CD4-positive, CD25-positive, alpha-beta regulatory T cell (primary cell): ENCODE measurements at places on chromosomes 1 and 21. TPM values are rescaled to one million over a fixed set of nuclear protein-coding genes. Genes with fewer than 3 reads are reported as not detected.

C1orf198 gene
- 5.3 TPM for polyA plus RNA-seq

ERVH48-1 gene
- not detected for polyA plus RNA-seq

PPIH gene
- polyA plus RNA-seq, result 61.8 TPM

SLC1A7 gene
- not detected for polyA plus RNA-seq

TTC22 gene
- polyA plus RNA-seq, result 6.5 TPM

- DNase-seq, result no peak
Measured at GRCh38 chr1:2232255-2232915, 4.3 kb downstream of the SKI start.

DNA sequence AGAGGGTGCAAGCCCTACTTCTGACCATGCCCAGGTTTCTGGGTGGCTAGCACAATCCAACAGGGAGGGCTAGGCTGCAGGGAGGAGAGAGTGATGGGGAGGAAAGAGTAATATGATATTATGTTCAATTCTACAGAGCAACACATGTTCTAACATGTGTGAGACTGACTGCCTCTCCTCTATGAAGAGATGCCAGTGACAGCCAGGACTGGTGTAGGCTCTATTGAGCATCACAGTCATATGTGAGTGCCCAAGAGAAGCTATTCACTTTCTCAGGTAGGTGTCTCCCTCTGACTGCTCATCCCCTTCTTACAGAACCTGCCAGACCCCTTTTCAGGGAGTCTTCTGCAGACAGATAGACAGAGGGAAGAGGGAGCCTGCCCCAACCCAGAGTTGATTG is 446.1 kb downstream of the SIPA1L2 start:
- DNase-seq, result no peak

GRCh38 chr1:161499099-161500039 is 5.9 kb upstream of the FCGR2A start:
- no peak for DNase-seq

GRCh38 chr1:188433425-188433824 is 1604.7 kb downstream of the PLA2G4A start:
- DNase-seq, result no peak

- no peak for DNase-seq
Measured at GRCh38 chr1:170274131-170274501, 128.4 kb downstream of the NTMT2 start.

- no peak for DNase-seq
Measured at GRCh38 chr1:212520299-212520698, 87.6 kb downstream of the NENF start.

- no peak for DNase-seq
Measured at GRCh38 chr1:67061266-67061665, 7.3 kb upstream of the SLC35D1 start.

DNA sequence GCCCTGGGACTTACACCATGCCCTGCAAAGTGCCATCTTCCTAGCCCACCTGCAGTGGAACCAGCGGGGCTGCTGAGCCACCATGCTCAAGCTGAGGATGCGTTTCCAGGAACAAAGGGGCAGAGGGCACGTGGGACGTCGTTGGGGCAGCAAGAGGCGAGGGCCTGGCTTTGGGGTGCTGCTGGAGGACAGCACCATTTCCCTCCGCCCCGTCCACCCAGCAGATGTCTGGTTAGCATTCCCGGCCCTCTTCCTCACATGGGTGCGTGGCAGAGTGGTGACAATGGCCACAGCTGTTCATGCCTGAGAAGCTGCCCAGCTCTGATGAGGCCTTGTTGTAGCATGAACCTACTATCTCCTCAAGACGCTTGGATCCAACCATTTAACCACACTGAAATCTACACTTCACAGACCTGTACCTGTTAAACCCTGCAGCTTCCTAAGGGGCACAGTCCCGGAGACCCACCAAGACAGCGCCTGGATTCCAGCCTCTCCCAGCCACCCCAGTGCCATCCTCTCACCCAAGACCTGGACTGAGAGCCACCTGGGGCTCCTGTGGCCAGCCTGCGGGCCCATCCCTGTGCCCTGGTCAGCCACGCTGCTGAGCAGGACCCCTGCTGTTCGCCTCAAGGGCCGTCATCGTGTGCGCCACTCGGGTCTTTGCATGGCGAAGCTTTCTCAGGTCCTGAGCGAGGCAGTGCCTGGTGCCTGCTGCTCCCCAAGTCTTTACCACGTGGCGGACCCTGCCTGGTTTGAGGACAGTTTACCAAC is 33.2 kb downstream of the SLC45A1 start:
- no peak for DNase-seq

DNA sequence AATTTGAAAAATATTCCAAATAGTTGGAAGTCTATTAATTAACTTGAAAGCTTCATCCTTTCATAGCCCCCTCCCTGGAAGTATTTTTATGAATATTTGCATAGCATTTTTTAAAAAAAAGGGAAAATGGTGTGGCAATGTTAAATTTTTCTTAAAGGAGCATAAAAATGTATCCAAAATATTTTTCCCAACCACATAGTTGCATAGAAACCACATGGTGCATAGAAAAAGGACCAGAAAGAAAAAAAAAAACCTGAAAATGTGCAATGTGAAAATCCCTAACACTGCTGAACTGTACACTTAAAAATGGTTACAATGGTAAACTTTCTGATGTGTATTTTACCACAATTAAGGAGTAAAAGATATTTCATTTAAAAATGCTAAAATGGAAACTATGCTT is 8.0 kb downstream of the C1orf167 start:
- no peak for DNase-seq
